ENCODE measurements at places on chromosomes 2 and 18.

- DNase-seq = peak; percentile 83
Measured at GRCh38 chr18:77102259-77103040, 30.1 kb downstream of the MBP start.

DNA sequence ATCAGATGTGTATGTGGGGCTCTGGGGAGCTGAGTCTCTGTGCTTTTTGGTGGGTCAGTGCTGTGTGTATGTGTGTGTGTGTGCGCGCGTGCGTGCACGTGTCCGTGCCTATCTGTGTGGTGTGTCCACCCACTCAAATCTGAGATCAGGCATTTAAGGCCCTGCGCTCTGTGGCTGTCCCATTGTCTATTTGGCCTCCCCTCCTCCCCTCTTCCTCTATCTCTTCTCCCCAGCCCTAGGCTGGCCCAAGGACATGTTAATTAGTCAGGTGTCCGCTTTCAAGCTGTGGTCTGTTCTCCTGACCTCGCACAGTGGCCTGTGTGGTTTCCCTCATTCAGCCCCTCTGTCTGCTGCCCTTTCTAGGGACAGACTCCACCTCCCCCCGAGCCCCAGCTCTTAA lies 136.4 kb downstream of the DYSF start:
- DNase-seq = no peak

GRCh38 chr2:215486291-215487001 lies 50.6 kb upstream of the FN1 start:
- no peak for DNase-seq

- DNase-seq = no peak
Measured at GRCh38 chr2:237012577-237013267, 73.0 kb upstream of the COPS8 start.

GRCh38 chr2:233461481-233461891 lies 105.1 kb downstream of the USP40 start:
- DNase-seq = no peak

DNA sequence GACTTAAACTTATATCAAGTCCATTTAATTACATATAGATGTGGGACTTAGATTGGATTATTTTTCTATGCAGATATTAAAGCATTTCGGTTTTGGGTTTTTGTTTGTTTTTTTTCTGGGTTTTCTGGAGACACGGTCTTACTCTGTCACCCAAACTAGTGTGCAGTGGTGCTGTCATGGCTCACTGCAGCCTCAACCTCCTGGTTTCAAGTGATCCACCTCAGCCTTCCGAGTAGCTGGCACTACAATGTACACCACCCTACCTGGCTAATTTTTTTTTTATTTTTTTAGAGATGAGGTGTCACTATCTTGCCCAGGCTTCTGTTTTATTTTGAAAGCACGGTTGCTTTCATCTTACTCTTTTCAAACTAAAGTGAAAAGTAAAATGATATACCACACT lies 281.6 kb downstream of the MBD5 start:
- no peak for DNase-seq
